ENCODE measurements at places on chromosomes 13 and 19. TPM values are rescaled to one million over a fixed set of nuclear protein-coding genes. Genes with fewer than 3 reads are reported as not detected.

GRCh38 chr13:111020546-111020945 is 94.6 kb upstream of the ARHGEF7 start:
- DNase-seq = no peak

GRCh38 chr19:54480051-54480450 is 7.0 kb upstream of the CDC42EP5 start:
- no peak for DNase-seq

DNA sequence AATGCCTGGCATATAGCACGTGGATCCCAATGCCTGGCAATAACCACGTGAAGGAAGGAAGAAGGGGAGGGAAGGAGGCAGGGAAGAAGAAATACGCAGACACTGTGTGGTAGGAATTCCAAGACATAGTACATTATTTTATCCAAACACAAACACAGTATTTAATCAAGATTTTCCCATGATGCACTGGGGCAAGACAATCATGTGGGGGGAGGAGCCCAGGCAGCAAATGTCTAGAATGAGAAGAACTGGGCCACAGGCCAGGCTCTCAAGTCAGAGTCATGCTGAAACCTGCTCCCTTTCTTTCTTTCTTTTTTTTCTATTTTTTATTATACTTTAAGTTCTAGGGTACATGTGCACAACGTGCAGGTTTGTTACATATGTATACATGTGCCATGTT is 717.9 kb downstream of the UQCRFS1 start:
- no peak for DNase-seq

DNA sequence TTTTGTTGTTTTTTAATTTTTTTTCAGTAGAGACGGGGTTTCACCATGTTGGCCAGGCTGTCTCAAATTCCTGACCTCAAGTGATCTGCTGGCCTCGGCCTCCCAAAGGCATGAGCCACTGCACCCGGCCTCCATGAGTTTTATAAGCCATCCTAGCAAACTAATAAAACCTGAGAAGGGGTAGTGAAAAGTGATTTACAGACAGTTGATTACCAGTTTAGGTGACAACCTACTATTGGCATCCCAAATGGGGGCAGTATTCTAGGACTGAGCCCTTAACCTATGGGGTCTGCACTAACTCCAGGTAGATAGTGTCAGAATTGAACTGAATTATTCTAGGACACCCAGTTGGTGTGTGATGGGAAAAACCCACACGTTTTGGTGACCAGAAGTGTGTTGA is 6.5 kb upstream of the LATS2 start:
- DNase-seq = no peak

DNA sequence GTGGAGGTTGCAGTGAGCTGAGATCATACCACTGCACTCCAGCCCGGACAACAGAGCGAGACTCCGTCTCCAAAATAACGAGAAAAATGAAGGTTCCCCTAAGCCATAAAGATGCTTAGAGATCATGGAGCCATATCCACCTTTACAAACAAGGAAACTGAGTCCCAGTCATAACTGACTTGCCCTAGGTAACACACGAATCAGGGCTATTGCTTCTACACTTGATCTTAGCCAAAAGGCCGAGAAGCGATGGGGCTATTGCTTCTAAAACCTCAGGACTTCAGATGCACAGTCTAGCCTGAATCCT is 3.2 kb downstream of the DBP start:
- DNase-seq = no peak

DNA sequence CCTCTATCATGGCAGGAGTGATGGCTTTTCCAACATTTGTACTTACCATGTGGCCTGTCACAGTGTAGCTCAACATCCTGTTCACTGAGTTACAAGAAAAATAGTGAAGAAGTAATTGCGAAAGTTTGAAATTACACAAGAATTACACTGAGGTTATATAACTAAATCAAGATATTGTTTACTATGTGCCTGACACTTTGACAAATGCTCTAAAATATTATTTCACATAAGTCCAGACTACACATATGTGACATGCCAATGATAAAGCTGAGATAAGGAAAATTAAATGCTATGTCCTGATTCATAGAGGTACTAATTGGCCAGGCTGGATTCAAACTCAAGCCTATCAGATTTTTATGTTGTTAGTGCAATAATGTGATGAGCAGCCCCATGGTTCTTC is 451.7 kb downstream of the PCDH9 start:
- no peak for DNase-seq

The ZNF284 gene
- total RNA-seq = 2.8 TPM

DNA sequence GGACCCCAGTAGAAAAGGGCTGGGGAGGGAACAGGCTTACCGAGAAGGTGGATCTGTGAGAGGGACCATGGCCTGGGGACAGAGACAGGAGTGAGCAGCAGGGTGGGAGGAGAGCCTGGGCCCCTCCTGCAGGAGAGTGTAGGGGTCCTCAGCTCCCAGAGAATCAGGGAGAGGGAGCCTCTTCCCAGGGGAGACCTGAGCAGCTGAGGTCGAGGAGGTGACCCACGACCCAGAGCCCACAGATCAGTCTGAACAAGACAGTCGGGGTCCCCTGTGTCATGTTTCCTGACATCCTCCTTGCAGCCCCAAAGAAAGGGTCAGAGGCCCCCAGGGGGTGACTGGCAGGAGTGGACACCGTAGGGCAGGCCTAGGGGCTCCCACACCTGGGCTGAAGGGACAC is 6.7 kb downstream of the CEACAM4 start:
- DNase-seq = no peak

DNA sequence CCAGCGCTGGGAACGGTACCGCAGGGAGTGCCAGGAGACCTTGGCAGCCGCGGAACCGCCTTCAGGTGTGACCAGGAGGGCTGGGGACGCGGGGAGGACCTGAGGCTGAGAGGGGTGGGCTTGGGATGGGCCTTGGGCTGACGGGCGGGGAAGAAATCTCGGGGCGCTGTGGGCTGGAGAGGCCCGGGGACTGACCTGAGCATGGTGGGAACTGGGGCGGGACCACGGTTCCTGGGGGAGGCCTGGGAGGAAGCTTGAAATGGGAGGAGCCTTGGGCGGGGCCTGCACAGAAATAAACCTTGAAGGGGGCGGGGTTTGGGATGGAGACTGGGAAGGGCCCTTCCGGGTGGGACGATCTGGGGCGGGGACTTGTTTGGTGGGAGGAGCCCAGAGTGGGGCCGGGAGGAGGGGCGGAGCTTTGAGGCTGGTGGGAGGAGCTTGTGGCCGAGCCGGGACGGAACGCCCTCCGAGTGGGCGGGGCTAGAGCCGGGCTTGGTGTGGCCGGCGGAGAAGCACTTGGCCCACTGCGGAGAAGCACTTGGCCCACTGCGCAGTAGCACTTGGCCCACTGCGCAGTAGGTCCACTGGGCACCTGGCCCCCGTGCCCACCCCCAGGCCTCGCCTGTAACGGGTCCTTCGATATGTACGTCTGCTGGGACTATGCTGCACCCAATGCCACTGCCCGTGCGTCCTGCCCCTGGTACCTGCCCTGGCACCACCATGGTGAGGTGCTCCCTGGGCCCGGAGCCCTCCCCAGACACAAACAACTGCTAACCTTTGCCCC is 2.8 kb downstream of the GIPR start:
- peak; percentile 76 for DNase-seq

The FAM216B gene
- not detected for total RNA-seq

DNA sequence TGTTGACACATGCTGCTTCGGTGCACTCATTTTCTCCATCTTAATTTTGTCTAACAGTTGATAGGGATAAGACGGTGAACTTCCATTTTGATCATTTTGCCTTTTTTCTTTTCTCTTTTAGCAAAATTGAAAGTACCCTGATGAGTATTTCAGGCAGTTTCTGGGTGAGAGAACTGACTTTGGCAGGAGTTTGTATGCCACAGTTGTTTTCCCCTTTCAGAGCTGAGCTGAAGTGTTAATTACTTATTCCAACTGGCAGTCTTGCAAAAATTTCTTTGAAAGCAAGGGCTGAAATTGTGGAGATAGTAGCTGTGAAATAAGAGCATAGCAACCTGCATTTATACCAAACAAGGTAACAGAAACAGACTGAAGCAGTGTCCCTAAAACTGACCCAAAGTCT is 180.2 kb downstream of the SLITRK5 start:
- no peak for DNase-seq

DNA sequence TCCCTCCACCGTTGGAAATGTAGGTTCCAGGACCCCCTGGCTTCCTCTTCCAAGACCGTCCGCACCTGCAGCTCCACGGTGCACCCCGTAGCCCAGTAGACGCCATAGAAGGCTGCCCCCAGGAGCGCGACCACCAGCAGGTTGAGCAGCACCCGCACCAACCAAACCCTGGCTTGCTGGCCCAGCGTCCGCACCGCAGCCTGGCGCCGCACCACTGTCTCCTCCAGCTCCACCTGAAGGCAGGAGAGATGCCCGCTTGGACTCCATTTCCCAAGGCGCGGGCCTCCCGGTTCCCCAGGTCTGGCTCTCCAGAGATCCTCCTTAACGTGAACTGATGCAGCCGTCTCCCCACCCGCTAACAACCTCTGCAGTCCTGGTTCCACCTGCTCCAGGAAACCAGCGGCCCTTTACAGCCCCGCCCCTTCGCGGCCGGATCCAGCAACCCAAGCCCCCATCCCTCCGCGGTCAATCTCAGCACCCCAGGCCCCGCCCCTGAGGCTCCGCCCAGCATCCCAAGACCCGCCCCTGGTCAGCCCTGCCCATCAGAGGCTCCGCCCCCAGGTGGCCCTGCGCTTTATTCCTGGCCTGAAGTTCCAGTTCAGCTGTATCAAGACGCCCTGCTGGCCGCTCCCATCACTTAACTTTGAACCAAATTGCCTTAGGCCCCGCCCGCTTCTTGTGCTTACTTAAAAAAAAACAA is 5.0 kb upstream of the LENG1 start:
- peak; percentile 47 for DNase-seq

DNA sequence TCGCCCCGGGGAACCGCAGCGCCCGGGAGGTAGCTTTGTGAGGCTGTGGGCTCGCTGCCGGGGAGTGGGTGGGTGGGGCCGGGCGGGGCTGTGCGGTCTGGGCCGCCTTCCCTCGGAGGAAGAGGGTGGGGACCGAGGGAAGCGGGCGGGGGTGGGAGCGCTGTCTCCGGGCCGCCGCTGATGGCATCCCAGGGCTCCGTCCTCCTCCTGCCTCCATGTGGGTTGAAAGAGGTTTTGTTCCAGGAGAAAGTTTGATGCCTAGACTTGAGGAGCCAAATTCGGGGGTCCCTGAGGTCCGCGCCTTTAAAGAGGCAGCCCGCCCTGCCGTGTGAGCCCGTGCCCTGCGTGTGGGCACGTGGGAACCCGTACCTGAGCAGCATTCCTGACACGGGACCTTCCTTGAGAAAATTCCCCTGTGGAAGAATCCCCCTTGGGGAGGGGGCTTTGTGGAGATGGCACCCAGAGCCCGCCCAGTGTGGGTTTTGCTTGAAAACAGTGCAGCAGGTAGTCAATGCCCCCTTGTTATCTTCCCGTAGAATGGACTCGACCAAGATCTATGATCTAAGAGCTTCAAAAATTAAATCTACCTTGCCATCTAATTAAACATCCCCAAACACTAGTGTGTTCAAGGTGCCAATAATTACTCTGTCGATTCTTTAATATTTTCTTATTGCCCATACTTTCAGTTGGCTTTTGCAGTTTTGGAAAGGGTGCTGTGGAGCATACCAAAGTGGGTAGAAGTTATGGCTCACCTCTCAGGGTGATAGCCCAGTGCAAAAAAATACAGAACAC is 107.8 kb downstream of the RXFP2 start:
- no peak for DNase-seq

DNA sequence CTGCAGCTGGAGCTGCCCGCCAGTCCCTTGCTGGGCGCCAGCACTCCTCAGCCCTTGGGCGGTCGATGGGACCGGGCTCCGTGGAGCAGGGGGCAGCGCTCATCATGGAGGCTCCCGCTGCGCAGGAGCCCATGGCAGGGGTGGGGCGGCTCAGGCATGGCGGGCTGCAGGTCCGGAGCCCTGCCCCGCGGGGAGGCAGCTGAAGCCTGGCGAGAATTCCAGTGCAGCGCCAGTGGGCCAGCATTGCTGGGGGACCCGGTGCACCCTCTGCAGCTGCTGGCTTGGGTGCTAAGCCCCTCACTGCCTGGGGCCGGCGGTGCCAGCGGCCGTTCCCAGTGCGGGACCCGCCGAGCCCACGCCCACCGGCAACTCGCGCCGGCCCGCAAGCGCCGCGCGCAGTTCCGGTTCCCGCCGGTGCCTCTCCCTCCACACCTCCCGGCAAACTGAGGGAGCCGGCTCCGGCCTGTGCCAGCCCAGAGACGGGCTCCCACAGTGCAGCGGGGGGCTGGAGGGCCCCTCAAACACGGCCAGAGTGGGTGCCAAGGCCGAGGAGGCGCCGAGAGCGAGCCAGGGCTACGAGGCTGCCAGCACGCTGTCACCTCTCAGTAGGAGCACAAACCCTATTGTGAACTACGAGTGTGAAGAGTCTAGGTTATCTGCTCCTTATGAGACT is 687.1 kb downstream of the PCDH17 start:
- no peak for DNase-seq

DNA sequence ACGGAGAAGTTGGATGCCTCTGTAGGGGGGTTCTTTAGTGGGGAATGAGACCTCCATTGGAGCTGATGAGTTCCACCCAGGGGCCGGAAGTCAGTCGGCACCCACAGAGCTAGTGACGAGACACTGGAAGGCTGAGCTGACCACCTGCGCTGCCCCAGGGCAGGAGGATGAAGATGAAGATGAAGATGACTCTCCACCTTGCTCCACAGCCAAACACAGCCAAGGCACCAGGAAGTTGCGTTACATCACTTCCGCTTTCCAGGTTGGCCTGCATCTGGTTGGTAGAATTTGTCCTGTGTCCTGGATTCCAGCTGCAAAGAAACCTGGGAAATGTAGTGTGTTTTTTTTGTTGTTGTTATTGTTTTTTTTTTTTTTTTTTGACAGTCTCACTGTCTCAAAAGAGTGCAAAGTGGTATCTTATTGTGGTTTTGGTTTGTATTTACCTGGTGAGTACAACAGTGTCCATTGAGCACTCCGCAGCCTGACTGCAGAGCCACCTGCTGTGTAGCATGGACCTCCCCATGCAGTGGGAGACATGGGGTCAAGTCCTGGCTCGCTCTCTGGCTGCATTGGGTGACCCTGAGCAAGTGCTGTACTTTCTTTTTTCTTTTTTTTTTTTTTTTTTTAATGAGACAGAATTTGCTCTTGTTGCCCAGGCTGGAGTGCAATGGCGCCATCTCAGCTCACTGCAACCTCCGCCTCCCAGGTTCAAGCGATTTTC is 1.9 kb downstream of the TBC1D17 start:
- DNase-seq = peak; percentile 66

- DNase-seq = no peak
Observed at GRCh38 chr13:25912961-25913360, 138.9 kb downstream of the SHISA2 start.

Measured in lung microvascular endothelial cell (primary cell).